Esophagus squamous epithelium (tissue), 5 donors: ENCODE measurements at places on chromosomes 16 and 17. TPM values are rescaled to one million over a fixed set of nuclear protein-coding genes. Genes with fewer than 3 reads are reported as not detected.

The PDE6G gene
- not detected for total RNA-seq

DNA sequence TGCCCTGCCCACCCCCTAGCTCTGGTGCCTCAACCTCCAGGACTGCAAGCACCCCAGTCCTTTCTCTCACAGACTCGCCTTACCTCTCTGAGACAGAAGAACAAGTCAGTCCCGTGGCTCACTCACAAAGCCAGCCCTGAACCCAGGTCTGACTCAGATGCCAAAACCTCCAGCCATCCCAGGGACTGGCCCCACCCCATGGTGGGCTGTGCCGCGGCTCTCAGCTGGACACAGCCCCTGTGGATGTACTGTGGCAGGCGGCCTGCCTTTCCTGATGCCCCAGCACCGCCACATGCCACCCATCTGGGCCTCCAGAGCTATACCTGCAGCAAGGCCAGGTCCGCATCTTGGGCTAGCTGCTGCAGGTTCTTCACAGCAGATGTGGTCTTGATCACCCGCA, 19.8 kb downstream of the MPG start:
- DNase-seq: no peak

- no peak for DNase-seq
Measured at GRCh38 chr17:7097940-7098339, 16.7 kb downstream of the ASGR2 start.

The MRM1 gene
- total RNA-seq: 5.9 TPM

DNA sequence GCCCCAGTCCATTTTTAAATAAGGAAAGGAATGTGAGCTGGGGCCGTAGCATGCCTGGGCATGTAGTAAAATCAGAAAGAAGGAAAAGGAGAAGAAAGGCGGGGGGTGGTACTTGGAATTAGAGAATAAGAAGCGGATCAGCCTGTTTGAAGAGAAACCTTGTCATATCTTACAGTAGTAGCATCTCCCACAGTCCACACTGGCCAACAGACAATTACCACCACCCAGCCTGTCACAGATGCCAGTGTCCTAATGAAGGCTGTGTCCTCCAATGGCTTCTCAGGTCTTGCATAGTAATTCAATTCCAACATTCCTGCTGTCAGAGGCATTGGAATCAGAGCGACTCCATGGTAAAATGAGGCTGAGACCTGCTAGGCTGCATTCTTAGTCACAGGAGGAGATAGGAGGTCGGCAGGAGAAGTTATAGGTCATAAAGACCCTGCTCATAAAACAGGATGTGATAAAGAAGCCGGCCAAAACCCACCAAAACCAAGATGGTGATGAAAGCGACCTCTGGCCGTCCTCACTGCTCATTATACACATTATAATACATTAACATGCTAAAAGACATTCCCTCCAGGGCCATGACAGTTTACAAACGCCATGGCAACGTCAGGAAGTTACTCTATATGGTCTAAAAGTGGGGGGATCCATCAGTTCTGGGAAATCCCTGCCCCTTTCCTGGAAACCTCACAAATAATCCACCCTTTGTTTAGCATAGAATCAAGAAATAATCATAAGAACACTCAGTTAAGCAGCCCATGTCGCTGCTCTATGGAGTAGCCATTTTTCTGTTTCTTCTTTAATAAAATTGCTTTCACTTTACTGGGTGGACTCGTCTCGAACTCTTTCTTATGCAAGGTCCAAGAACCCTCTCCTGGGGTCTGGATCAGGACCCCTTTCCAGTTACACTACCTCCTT, 9.6 kb upstream of the AKAP10 start:
- DNase-seq: no peak

DNA sequence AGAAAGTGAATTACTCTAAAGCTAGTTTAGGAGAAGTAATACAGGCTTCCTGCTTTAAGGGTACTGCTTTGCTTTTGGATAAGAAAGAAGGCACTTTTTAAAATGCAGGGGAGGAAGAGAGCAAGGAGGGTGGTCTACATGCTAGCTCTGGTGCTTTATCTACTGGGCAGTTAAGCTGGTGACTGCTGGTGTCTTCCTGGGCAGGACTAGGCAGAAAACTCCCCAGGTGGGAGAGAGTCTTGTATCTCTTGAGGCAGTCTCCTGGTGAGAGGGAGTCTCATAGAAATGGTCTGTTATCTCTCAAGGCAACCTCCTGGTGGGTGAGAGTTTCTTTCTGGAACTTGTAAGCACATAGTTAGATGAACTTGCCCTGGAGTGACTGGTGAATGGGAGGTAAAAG, 953.9 kb upstream of the GOT2 start:
- DNase-seq: no peak

DNA sequence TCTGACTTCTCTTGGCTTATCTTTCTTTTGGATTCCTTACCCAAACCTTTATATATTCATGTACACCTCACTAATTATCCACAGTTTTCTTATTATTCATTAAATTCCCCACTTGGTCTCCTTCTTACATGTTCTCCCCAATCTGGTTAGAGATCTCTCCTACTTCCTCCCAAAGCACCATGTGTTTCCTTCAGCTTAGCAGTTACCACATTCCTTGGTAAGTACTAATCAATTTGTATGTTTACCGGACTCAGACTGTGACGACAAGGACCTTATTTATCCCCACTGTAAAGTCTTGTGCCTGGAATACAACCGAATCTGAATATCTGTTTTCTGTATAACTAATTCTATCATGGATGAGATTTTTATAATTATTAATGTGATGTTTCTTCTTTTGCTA, 389.5 kb downstream of the KCNJ2 start:
- no peak for DNase-seq

DNA sequence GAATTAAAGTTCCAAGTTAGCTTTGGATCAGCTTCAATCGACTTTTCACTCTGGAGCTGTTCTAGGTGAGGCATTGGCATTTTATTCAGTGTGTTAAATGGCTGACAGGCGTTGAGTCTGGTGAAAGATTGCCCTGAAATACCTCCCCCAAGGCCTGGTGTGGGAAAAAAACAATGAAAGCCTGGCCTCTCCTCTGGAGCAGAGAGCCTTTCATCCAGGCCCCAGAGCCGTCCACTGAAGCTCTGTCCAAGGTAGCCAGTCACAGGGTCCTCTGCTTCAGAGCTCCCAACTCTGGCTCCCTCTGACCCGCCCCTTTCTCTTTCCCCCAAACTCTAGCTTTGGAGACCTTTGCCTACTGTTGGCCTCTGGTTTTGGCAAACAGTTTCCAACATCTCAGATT, 123.6 kb upstream of the CRHR1 start:
- no peak for DNase-seq

DNA sequence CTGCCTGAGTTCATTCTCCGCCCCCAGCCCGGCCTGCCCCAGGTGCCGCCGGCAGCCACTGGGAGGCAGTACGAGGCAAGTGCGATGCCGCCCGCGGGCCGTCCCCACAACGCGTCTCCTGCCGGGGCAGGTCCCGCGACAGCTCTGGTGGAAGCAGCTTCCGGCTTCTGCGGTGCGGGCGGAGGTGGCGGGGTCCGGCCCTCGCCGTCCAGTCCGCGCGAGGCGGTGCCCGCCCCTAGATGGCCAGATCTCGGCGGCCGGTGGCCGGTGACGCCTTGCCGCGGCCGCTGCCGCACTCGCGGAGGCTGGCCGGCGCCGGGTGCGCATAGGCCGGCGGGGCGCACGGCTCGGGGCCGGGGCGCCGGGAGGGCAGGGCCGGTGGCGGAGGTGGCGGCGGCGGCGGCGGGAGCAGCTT, 1.8 kb downstream of the GJD3 start:
- DNase-seq: no peak

The TEX19 gene
- total RNA-seq: not detected

- DNase-seq: no peak
Measured at GRCh38 chr17:42310787-42311215, 22.5 kb downstream of the STAT5A start.

GRCh38 chr17:80671039-80671824, 126.6 kb downstream of the RPTOR start:
- DNase-seq: no peak

DNA sequence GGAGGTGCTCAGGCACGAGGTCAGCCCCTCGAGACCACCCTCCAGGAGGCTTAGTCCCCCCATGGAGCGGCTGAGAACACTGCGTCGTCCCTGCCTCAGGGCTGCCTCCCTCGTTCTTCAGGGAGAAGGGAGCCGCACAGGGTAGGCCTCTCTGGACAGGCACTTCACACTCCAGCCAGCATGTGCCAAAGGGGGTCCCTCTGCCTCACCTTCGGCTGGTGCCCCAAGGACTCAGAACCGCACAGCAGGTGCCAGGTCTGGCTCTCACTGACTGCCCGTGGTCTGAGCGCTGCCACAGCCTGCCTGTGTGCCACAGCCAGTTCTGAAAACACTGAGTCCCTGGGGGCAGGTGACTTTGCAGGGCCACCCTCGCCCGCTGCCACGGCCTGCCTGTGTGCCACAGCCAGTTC, 7.1 kb downstream of the P2RX5 start:
- DNase-seq: no peak

The TRPV2 gene
- 8.4 TPM for total RNA-seq

DNA sequence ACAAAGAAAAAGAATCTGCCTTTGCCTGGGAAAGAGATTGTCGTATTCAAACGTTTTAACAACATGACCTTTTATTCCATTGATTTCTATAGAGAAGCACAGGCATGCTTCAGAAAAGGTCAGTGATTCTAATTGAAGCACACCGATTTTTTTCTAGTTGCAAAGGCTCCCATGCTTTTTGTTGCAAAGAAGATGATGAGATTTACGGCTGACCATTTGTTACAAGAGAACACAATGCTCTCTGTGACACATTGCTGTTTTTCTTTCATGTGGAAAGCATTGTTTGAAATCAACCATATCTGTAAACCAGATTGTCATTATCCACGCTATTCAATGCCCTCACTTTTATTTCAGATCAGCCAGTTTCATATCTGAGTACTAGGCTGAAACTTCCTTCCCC, 99.8 kb downstream of the NLK start:
- no peak for DNase-seq
